Fibroblast of skin of left biceps (primary cell): ENCODE measurements at places on chromosomes 11 and 22.

DNA sequence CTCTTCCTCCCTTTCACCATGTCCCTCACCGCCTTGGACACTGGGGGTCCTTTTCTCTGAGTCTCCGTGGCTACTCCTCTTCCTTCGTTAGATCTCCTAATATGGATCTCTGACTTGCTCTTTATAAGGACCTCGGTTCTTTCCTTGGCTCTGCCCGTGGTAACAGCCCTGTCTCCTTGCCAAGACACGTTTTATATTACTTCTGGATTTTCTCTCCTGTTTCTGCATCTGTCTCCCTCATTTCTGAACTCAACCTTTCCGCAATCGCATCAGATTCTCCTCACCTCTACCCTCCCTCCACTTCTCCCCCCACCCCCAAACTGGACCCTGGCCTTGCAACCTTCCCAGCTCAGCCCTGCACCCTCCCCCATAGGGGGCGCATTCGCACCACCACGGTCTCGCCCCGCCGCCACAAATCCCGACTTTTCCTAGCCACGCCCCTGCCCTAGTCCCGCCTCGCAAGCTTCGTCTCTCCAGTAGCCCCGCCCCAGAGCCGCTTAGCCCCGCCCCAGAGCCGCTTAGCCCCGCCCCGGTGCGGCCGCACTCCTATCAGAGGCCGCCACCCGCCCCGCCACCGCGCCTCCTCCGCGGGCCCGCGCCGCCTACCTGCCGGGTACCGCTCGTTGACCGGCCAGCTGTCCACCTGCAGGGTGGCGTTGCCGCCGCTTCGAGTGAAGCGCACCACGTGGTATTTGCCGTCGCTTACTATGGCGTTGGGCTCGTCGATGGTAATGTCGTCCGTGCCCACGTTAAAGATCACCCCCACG, 39.0 kb downstream of the SLC22A12 start:
- DNase-seq: no peak

- DNase-seq: no peak
Observed at GRCh38 chr22:46730568-46731245, 7.3 kb downstream of the CERK start.

- no peak for DNase-seq
Observed at GRCh38 chr11:8290081-8290810, 26.6 kb upstream of the LMO1 start.

GRCh38 chr11:44548032-44548695, 17.3 kb upstream of the CD82 start:
- DNase-seq: no peak

DNA sequence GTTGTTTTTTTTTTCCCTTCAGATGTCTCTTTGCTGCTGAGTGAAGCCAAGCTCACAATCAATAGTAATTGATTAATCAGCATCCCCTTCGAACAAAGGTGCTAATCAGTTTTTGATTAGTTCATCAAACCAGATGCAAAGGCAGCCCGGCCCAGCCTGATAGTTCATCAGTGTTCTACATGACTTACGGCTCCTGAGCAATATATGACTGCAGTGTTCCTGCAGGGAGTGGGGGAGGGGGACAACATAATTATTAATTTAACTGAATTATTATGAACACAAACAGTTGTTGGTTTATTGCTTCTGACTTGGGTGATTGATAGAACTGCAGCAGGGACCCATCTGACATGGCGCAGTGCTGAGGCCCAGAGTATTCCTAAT, 315.3 kb downstream of the CADM1 start:
- DNase-seq: no peak

- DNase-seq: no peak
Observed at GRCh38 chr11:79417069-79417920, 23.5 kb downstream of the TENM4 start.

- DNase-seq: no peak
Observed at GRCh38 chr22:50294319-50294656, 13.2 kb downstream of the PLXNB2 start.

DNA sequence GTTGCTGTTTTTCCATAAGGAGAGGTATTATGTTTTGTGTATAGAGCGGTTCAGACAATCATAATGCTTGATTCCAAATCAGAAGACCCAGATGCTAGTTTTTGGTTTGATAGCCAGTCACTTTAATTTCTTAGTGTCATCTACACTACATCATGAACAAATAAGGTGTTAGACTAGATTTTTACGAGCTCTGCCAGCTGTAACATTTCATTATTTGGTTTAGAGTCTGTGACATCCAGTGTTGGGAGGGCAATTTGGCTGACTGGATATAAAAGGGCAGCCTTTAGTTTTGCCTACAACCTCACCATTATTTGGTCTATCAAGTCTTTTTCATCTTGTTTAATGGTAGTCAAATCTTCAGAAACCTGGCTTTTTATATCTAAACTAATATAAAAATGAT, 30.2 kb upstream of the FBXO3 start:
- no peak for DNase-seq

- no peak for DNase-seq
Observed at GRCh38 chr22:39785232-39785631, 108.3 kb downstream of the ENTHD1 start.

- DNase-seq: no peak
Observed at GRCh38 chr22:36422287-36423014, 34.7 kb upstream of the MYH9 start.

- no peak for DNase-seq
Observed at GRCh38 chr11:134391656-134392055, 20.4 kb downstream of the B3GAT1 start.

- no peak for DNase-seq
Observed at GRCh38 chr11:13101644-13102512, 92.8 kb downstream of the RASSF10 start.

DNA sequence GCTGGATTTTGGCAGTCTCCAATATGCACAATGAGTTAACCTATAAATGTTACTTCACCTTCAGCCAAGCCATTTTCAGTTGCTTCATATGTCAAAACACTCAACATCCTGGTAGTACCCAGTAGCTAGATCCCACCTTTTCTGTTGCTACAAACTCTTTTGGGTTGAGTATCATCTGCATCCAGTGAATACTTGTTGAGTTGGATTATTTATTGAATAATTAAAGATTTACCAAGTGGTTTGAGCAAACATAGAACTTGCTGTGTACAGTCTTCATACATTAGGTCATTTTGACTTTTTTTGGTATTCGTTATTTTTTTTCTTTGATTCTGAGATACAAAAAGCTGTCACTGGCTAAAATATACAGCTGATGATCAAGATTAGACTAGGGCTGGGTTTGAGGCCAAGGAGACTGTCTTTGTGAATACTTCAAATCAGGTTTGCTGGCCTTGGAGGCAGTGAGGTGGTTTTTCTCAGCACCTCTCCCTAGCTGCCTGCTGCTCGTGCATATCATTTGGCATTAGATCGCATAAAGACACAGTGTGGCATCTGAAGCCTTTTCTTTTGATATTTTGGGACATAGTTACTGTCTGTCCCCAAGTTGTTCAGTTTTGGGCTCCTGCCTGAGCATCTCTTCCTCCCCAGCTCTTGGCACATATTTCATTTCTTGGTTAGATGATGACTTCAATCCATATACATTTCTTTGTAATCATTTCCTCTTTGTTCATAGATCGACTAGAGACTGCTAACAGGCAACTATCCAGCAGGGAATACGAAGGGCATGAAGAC, 62.8 kb downstream of the AMOTL1 start:
- DNase-seq: no peak
